ENCODE measurements at places on chromosomes 7 and 10.

GRCh38 chr7:111012799-111013675, 77.9 kb upstream of the LRRN3 start:
- DNase-seq: no peak

- DNase-seq: no peak
Measured at GRCh38 chr7:77690289-77690688, 6.0 kb upstream of the RSBN1L start.

- no peak for DNase-seq
Measured at GRCh38 chr7:110308791-110309190, 782.1 kb upstream of the LRRN3 start.

DNA sequence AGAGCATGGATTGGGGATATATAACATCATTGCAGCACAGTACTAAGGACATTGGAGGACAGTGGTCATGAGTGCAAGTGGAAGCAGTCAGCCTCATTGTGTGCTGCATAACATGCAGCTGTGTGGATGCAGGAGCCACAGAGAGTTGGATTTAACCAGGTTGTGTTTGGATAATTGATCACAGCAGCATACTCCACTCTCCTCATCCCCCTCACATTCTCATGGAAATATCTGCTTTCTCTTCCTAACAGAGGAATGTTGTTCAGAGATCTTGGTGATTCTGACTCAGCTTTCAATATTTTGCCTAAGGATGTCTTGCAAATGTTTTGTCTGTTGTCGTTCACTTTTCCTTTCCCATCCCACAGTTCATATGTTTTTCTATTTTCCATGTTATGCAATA, 31.8 kb upstream of the LSM8 start:
- DNase-seq: no peak

- no peak for DNase-seq
Measured at GRCh38 chr7:158863611-158864506, 7.5 kb downstream of the DYNC2I1 start.

- DNase-seq: no peak
Measured at GRCh38 chr7:120334475-120334874, 61.5 kb downstream of the KCND2 start.

DNA sequence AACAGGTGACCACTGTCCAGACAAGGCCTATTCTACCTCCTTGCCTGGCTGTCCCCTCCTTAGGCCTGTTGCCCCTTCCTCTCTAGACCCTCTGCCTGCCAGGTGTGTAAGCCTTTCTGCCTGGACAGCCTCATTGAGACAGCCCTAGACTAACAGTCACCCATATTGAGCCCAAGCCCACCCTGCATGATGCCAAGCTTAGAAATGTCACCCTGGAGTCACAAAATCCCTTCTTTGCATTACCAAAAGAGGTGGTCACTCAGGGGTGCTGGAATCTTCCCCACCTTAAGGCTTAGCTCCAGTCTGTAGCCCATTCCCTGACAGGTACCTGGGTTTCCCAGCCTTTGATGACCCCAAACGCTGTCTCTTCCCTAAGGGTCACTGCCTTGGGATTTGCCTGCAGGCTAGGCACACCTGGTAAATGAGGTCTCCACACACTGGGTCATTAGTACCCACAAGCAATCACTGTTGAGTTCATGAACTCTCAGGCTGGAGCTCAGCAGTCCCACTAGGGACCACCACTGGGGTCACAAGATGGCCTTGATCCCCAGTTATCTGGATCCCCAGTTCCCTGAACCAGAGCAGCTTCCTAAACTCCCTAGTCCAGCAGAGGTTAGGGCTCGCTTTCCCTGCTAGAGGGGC, 54.9 kb upstream of the CAMK2B start:
- no peak for DNase-seq

- no peak for DNase-seq
Measured at GRCh38 chr7:139687980-139688632, 89.7 kb downstream of the HIPK2 start.

DNA sequence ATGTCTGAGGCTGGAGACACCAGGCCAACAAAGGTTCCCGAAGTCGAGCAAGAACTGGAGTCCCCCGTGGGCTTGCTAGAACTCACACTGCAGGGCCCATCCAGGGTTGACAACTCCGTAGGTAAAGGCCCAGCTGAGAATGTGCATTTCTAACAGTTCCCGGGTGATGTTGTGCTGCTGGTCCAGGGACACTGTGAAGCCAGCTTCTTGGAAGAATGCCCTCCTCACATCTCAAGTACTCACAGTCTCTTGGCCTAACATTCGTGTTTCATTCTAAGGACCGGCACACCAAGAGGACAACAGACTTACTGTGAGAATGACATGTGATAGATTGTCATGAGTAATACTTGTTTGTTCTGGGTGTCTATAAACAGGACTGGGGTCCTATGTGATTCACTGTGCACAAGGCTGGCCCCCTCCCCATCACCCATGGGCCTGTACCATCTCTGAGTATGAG, 682.3 kb upstream of the IGFBP3 start:
- DNase-seq: no peak

DNA sequence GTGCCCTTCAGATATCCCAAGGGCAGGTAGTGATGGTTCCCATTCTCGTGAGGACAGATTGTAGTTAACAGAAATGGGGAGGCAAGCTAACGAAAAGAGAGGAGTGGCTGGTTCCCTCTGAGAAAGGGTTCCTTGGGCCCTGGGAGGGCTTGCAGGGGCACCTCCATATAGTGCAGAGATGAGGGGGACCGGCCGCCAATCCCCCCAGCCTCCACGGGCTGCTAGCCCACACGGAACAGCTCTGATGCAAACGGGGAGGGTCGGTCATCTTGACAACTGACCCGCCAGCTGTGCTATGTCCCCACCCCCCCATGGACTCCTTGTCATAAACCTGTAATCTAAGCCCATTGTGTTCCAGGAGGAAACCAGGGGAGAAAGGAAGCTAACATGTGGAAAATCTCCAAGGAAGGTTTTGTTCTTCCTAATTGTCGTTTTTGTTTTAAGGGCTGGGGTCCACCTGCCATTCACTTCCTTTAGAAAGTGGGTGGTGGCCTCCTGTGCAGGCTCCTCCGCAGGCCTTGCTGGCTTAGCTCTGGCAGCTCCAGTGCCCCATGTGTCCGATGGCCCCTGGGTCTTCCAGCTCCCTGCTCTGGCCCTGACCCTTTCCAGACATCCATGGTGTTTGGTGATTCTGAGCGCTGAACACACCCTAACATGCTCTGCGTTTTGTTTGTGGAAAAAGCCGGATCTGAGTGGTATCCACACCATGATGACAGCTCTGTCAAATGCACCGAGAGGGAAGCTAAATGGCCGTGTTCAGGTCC, 15.9 kb downstream of the ADCY1 start:
- no peak for DNase-seq

GRCh38 chr10:124652701-124653100, 91.5 kb downstream of the FAM53B start:
- no peak for DNase-seq

DNA sequence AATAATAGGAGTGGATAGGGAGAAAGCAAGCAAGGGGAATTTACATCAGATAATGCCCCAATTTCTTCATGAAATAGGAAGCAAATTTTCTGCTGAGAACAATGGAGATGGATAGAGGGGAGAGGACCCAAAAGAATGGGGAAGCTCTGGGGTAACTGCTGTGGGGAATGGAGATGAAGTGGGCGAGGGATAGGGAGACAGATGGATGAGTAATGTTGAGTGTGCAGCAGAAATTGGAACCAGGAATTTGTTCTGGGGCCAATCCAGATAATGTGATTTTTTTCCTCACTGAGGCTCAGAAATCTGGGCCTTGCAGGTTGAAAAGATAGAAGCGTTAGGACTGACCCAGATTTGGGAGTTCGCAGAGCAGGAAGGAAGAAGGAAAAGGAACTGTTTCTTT, 24.5 kb upstream of the MRC1 start:
- no peak for DNase-seq

GRCh38 chr10:3477683-3478082, 305.1 kb upstream of the PITRM1 start:
- DNase-seq: no peak

DNA sequence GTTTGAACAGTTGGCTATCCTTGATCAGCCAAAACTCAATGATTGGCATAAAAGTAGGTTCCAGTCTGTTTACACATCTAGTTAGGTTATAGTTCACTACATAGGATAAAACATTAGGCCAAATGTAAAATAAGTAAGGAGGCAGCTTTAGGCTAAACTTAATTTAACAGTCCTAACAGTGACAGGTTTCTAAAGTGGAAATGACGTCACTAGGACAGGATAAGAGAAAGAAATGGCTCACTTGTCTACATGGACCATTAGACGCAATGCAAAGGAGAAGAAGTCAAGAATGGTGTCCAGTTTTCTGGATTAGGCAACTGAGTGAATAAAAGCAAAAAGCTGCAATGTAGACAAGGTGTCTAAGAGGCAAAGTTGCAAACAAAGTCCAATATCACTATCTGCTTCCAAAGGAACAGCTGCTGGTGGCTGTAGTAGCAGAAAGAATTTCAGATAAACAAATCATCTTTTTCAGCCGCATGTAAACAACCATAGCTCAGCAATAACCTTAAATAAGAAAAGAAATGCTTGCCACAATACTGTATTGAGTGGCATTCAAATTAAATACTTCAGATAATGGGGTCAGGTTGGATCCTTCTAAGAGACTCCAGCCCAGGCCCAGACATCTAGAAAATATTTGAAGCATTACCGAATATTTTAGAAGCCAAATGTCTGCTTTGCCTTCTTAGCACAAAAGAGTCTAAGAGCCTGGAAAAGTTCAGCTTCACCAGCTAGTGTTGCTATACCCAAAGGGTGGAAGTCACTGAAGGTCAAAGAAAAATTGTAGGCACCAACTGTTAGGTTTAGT, 154.2 kb downstream of the NEBL start:
- no peak for DNase-seq

DNA sequence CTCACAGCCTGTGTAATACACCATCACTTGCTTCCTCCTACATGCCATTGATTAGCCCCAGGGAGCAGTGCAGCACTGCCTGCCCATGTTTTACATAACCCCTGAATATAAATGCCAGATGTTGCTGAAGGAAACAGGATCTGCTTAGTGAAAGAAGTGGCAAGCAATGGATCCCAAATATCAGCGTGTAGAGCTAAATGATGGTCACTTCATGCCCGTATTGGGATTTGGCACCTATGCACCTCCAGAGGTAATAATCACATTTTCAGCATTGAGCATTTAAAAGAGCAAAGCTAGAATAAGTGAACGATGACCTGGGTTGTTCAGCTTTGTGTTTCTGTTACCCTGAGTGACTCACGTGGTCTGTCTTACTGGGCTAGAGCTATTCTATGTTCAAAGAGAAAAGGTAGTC, at the start of gene AKR1C4:
Gene AKR1C4 (plus strand): TSS at position 136 of the 412 bp plus-strand sequence. CDS start 31 bp downstream, at position 167.
- DNase-seq: no peak

GRCh38 chr7:157010588-157011332, at the start of gene MNX1:
Gene MNX1 (minus strand): TSS chr7:157010663. CDS start chr7:157010350, 313 bp downstream.
- no peak for DNase-seq

DNA sequence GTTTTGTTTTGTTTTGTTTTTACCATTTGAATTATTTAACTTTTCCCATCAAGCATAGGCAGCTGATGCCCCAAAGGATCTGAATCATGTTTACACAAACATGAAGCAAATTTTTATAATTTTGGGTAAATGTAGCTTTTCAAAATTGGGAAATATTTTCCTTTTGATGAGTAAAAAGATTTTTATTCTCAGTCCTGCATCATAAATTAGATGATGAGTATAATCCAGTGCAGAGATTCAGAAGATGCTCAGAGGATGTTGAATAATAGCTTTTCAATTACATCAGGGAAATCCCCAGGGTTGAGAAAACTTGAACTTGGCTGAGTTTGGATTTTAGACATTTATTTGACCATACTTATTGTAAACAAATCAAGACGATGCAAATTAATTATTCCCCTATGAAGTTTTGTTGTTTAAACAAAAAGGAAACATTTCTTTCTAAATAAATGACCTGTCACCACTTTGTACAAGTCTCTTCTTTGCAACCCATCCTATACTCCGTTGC, 121.7 kb downstream of the FAM204A start:
- DNase-seq: no peak

- no peak for DNase-seq
Measured at GRCh38 chr7:159317294-159317693, 172.6 kb upstream of the VIPR2 start.

GRCh38 chr10:3399756-3400155, 227.2 kb upstream of the PITRM1 start:
- DNase-seq: no peak

DNA sequence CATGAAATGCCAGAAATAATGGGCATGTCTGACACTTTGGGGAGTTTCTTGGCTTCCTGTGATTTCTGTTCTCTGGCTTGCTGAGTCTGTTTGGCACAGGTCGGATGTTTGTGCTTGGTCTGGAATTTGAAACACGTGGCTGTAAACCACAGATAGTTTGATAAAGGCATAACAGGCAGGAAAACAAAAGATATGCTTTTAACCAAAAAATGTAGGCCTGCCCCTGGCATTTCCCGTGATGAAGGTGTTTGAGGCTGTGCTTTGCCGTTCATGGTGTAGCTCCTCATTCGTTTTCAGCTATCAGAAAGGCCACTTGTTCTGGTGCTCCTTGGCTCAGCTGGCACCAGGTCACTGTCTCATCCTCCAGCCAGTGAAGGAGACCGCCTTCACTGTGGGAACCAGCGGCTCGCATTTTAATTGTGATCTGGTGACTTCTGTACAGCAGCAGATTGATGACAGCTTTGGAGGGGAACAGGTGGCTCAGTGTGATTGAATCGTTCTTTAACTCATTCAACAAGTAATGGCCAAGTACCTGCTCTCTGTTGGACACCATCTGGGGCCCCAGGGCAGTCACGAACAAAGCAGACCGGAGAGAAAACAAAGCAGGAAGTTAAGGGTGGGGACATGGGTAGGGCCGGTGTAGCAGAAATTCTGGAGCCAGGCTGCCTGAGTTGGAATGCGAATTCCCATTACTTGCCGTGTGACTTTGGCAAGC, 111.5 kb downstream of the CCNY start:
- DNase-seq: peak; percentile 3

GRCh38 chr10:69270990-69271389, 7.3 kb upstream of the HK1 start:
- no peak for DNase-seq

DNA sequence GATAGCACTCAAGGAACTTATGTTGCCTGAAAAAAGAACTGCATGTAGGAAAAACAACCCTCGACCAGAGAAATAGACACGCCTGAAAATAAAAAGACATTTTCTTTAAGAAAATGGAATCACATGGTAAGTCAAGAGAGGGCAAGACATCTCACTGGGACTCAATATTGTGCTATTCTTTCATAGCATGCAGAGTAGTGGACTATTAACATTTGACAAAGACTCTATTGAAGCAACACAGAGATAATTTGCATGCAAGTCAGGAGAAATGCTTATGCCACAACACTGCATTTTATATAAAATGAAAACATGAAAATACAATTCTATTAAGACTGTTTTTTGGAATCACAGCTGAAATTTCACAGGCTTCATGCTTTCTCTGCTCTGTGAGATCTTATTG, 77.9 kb upstream of the RHOBTB1 start:
- no peak for DNase-seq

GRCh38 chr7:150965273-150965830, 12.8 kb downstream of the KCNH2 start:
- no peak for DNase-seq

DNA sequence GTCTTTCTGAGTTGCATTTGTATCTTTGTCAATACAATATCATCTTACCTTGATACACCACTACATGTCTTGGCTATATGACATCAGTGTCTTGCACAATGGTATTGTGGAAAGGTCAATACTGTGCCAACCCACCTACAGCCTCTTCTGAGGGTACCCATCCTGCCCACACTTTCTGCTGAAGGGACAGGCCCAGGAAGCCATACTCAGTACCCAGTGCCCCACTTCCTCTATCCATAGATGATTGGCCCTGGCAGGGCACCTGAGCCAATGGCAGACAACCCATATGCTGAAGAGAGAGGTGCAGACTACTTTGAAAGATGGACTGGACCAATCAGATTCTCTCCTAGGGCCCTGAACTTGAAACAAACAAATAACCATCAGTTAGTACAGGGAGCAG, 152.0 kb upstream of the ADO start:
- DNase-seq: no peak

Data from stimulated activated CD4-positive, alpha-beta T cell treated with anti-CD3 and anti-CD28 coated beads, TNF-alpha, amount 100 ng/mL, for 1 hour (primary cell).